ENCODE measurements at places on chromosomes 13 and 19. TPM values are rescaled to one million over a fixed set of nuclear protein-coding genes. Genes with fewer than 3 reads are reported as not detected.

The KLK2 gene
- not detected for total RNA-seq

The GPC6 gene
- 19.8 TPM for total RNA-seq

The TNNI3 gene
- total RNA-seq: 3.5 TPM

The CYP2F1 gene
- not detected for total RNA-seq

The AMER2 gene
- 99.9 TPM for total RNA-seq

The CYP4F2 gene
- not detected for total RNA-seq

The EHD2 gene
- 1.8 TPM for total RNA-seq

The ONECUT3 gene
- 0.23 TPM for total RNA-seq

The CLEC4M gene
- not detected for total RNA-seq

The JAK3 gene
- 3.5 TPM for total RNA-seq

The UBL5 gene
- total RNA-seq: 165 TPM

The ANKRD24 gene
- 6.5 TPM for total RNA-seq

The LAIR1 gene
- total RNA-seq: 2.8 TPM

The ZNF492 gene
- 4.4 TPM for total RNA-seq

The MISP3 gene
- total RNA-seq: 1.8 TPM

The ZIC5 gene
- total RNA-seq: 8.8 TPM

The LRFN3 gene
- 21.2 TPM for total RNA-seq

The NEK5 gene
- 4.8 TPM for total RNA-seq

The SBSN gene
- total RNA-seq: not detected

The TMIGD2 gene
- 1.4 TPM for total RNA-seq

The TMEM143 gene
- 6.0 TPM for total RNA-seq

The SMAD9 gene
- 16.6 TPM for total RNA-seq

The TLE6 gene
- 3.9 TPM for total RNA-seq

The ABHD8 gene
- total RNA-seq: 23.8 TPM

The THSD1 gene
- 12.7 TPM for total RNA-seq

The POU2F2 gene
- total RNA-seq: 5.5 TPM

The AP2A1 gene
- 83.5 TPM for total RNA-seq

The PCDH20 gene
- total RNA-seq: 24.0 TPM

The DCLK1 gene
- total RNA-seq: 391 TPM

The MEIS3 gene
- 76.4 TPM for total RNA-seq

The NUCB1 gene
- 69.9 TPM for total RNA-seq

The IFNL1 gene
- not detected for total RNA-seq

The OSCAR gene
- total RNA-seq: 0.46 TPM

The FBXO27 gene
- total RNA-seq: 10.4 TPM

The KLF1 gene
- 0.69 TPM for total RNA-seq

The NLRP4 gene
- under 0.01 TPM for total RNA-seq

The CRB3 gene
- total RNA-seq: 1.6 TPM

The FAM216B gene
- 17.8 TPM for total RNA-seq

The ZNF709 gene
- total RNA-seq: 28.1 TPM

The PLPP2 gene
- total RNA-seq: 5.3 TPM

The CAMSAP3 gene
- 15.5 TPM for total RNA-seq

The ZNF699 gene
- total RNA-seq: 19.1 TPM

The BRME1 gene
- total RNA-seq: 11.1 TPM

The ZNF626 gene
- total RNA-seq: 36.4 TPM

The COL4A1 gene
- 91.6 TPM for total RNA-seq

The HNRNPA1L2 gene
- total RNA-seq: 15.5 TPM

The FPR1 gene
- total RNA-seq: 10.6 TPM

The SHC2 gene
- 21.0 TPM for total RNA-seq

The INSL3 gene
- not detected for total RNA-seq

The LILRB3 gene
- total RNA-seq: 0.92 TPM

The PEX11G gene
- total RNA-seq: 1.8 TPM

The ZNF83 gene
- 48.9 TPM for total RNA-seq

The C19orf85 gene
- not detected for total RNA-seq

The CYP2A6 gene
- 0.23 TPM for total RNA-seq

The SOX1 gene
- total RNA-seq: 14.1 TPM
